Tracheal epithelial cell (primary cell): ENCODE measurements at places on chromosomes 2 and 18. TPM values are rescaled to one million over a fixed set of nuclear protein-coding genes. Genes with fewer than 3 reads are reported as not detected.

The DSG1 gene
- 0.21 and 0.72 TPM in 2 replicates for total RNA-seq

The THSD7B gene
- total RNA-seq, result under 0.01 TPM in 1 of 2 replicates, not detected in the other

The TUBA4B gene
- not detected in 2 replicates for total RNA-seq

The SCYGR4 gene
- not detected in 2 replicates for total RNA-seq

The UGT1A1 gene
- total RNA-seq, result 0.48 and 1.1 TPM in 2 replicates

The XDH gene
- total RNA-seq, result 3.2 and 11.3 TPM in 2 replicates

The STON1 gene
- total RNA-seq, result 0.21 and 0.48 TPM in 2 replicates
